ENCODE measurements at places on chromosomes 3 and 15.

GRCh38 chr3:179464323-179465092 lies 13.2 kb upstream of the GNB4 start:
- no peak for DNase-seq

- no peak for DNase-seq
Observed at GRCh38 chr3:114111060-114111770, 54.7 kb downstream of the QTRT2 start.

GRCh38 chr3:100615684-100616083 lies 6.3 kb downstream of the ADGRG7 start:
- no peak for DNase-seq

DNA sequence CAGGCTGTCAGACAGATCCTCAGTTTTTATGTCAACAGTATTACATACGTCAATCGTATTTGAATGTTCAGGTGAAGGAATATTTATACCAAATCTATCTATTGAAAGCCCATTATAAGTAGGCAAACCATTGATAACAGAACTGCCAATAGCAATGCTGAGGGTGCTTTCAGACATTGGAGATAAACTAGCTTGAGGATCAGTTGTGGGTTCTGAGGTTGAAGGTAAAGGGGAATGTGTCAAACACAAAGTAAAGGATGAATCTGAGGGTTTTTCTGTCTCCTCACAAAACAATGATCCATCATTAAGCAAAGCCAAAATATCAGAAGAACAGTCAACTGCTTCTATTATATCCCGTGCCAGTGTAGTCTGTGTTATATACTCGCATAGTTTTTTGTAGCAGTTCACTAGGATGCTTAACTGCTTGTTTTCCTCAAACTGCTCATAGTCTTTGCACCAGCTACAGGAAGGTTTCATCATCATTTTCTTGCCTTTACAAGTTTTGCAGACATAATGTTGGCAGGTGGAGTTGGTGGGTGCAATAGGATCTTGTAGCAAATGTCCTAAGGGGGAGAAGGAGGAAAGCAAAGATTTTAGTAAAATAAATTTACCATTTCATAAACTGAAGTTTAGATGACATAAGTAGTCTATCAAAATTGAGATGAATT lies 43.8 kb downstream of the MSL2 start:
- no peak for DNase-seq

GRCh38 chr15:54681584-54681983 lies 515.2 kb downstream of the RSL24D1 start:
- no peak for DNase-seq

- DNase-seq = no peak
Observed at GRCh38 chr3:158452334-158452733, 118.7 kb upstream of the MLF1 start.

DNA sequence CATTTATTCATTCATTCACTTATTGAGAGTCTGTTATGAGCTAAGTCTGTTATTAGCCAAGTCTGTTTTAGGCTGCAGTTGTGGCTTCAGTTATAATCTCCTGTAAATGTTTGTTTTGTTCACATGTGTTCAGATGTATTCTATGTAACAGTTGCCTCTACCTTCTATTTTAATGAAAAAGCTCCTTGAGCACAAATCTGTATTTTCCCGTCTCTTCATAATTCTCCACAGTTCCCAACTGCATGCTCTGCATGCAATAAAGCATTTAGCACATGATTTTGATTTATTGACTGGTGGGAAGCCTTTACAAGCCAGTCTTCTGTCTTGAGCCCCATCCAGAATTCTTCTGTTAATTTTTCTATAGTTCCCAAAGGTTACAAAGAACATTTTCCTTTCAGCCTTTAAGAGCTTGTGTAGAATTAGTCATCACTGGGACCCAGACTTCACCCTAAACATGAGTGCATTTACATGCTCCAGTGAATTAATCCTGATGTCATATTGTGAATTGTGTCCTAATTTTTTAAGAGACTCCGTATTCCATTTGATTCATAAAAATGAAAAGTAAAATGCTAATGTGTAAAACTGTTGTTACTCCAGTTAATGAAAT lies 122.3 kb upstream of the NR2E3 start:
- DNase-seq = no peak

GRCh38 chr15:83858820-83859505 lies 205.0 kb downstream of the ADAMTSL3 start:
- DNase-seq = no peak

- DNase-seq = no peak
Observed at GRCh38 chr15:48408327-48408726, 77.1 kb downstream of the DUT start.

GRCh38 chr3:100563652-100564211 lies 45.7 kb upstream of the ADGRG7 start:
- DNase-seq = no peak

- DNase-seq = no peak
Observed at GRCh38 chr15:90159213-90159612, 41.9 kb upstream of the SEMA4B start.

- DNase-seq = no peak
Observed at GRCh38 chr15:67463488-67463887, 57.4 kb upstream of the C15orf61 start.

- DNase-seq = no peak
Observed at GRCh38 chr3:7275396-7275795, 414.5 kb downstream of the GRM7 start.

DNA sequence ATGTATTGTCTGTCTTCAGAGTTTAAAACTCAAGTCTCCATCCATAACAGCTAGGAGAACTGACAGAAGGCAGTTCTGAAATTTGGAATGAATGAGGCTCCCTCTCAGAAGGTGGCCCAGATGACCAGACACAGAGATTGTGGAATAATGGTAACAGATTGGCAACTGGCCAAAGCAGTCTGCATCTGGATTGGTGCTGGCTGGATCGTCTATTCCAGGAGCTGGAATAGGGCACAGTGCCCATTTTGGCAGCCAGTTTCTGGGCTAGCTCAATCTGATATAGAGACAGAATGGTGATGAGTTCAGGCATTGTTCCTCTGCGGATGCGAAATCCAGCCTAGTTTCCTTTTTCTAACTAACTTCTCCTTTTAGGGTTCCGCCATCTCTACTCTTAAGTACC lies 851.7 kb downstream of the PDCD6IP start:
- DNase-seq = no peak

DNA sequence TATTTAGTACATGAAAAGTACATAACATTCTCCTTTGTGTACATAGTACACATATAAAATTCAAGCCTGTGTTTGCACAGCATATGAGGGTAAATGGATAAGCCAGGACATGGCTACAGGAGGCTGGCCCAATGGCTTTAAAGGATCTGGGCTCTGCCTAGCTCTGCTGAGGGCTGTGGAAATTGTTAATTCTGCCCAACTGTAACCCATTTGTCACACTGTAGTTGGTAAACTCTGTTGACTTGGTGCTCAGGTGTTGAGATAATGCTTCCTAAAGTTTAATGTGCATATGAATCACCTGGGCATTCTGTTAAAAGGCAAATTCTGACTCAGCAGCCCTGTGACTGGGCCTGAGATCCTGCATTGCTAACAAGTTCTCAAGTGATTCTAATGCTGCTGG lies 196.5 kb upstream of the ZPLD1 start:
- no peak for DNase-seq

DNA sequence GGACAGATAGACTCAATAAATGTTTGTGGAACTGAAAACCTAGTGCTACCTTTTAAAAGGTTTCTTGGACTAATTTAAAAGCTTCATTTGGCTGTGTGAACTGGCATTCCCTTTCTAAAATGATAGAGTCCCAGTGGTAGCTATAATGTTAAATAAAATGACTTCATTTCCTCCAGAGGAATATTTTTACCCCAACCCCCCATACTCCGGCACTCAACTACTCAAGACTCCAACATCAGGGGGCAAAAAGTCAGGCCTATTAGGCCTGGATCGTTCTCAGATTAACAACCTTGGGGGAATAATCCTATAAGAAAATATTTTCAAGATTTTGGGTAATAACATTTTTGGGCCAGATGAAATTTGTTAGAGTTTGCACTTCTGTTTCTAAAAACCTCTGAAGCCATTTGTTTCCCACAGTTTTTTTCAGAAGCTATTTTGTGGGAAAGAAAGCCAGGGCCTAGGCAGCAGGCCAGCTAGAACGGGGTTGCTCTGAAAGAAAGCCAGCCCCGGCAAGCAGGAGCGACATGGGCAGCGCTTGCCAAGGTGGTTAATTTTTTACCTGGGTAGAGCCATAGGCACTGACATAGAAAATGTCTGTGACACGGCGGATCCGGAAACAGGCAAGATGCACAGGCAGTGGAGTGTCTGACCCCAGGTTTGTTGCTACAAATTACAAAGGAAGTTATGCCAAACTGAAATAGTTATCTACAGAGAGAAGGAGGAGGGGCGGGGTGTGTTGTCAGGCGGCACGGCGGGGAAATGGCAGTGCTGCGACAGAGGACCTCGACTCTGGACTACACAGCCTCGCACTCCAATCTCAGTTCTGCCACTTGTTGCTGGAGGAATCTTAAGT lies 84.6 kb downstream of the MAGI1 start:
- no peak for DNase-seq

DNA sequence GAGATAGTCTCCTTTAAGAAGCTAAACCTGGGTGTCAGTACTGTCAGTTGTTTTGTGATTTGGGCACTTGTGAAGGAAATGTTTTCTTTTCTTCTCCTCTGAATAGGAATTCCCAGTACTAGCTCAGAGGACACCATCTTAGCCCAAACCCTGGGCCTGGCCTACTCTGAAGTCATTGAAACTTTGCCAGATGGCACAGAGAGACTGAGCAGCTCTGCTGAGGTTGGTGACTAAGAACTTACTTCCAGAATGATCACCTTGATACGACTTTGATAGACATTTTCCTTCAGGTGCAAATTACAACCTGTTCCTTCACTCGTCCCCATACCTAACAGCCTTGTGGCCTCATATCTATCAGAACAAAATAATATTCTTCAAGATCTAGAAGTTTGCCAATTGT lies 100.2 kb downstream of the LARS2 start:
- no peak for DNase-seq

- no peak for DNase-seq
Observed at GRCh38 chr3:37132334-37132733, 42.0 kb downstream of the LRRFIP2 start.

DNA sequence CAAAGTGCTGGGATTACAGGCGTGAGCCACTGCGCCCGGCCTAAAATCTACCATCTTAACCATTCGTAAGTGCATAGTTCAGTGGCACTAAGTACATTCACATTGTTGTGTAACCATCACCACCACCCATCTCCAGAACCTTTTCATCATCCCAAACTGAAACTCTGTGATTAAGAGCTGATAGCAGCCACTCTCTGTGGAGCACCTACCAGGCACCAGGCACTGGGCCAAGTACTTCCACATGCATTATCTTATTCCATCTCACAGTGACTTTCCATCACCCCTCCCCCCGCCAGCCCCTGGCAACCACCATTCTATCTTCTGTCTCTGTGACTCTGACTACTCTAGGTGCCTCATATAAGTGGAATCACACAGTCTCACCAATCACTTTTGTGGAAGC lies 2.3 kb upstream of the INSYN1 start:
- no peak for DNase-seq

GRCh38 chr3:132637590-132637989 lies 22.0 kb downstream of the ACAD11 start:
- DNase-seq = no peak

DNA sequence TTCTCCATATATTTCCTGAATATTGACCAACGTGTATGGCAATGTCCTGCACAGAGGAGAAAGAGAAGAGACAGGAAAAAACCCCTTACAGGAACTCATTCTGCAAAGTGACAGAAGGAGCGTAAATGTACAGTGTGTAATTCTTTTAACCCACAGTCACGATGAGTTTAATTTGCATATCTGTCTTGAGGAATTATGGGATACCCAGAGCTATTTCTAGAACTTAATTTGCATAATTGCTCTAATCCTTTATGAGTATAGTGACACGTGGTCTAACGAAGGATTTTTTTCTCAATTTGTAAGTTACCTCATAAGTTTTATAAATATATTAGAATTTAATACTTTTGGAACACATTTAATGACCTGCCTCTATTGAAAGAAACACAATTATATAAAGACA lies 9.8 kb downstream of the GPR27 start:
- no peak for DNase-seq

DNA sequence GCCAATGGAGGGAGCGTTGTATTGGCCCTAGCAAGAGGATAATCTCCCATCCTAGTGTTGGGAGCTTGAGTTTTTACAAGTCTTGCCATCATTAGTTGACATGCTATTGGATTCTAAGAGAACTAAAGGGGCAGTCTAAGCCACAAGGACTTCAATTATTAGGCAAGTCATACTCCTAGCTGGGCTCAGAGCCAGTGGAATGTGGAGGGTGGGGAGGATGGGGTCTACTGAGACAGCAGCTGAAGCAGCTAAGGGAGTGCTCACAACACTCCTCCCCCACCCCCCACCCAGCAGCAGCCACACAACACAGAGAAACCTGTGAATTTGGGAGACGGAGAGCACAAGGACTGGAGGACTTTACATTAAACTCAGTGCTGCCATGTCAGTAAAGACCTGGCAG lies 27.9 kb downstream of the FRG2C start:
- no peak for DNase-seq

DNA sequence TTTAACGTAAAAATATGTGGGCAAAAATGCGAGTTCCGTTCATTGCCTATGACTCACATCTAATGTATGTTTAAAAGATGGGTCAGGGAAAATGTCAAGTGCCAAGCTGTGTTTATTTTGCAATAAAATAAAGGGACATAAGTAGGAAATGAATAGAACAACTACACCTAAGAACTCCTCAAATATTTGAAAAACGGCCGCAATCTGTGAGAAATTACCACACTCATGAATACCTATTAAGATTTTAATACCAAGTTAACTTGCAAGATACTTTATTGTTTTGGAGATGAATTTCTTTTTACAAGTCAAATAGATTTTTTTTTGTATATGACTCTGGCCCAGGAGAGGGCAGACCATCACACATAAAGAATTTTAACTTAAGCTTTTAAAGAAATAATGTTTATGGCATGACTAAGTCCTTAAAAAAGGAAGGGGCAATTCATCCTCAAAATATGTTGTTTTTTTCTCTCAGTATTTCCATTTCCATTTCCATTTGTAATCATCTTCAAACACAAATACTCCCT lies 152.7 kb downstream of the SUCNR1 start:
- no peak for DNase-seq

- DNase-seq = no peak
Observed at GRCh38 chr3:13193320-13194284, 120.4 kb upstream of the IQSEC1 start.

- no peak for DNase-seq
Observed at GRCh38 chr15:67823314-67824196, 1.8 kb upstream of the SKOR1 start.

- no peak for DNase-seq
Observed at GRCh38 chr15:80567721-80568157, 127.4 kb upstream of the ABHD17C start.

DNA sequence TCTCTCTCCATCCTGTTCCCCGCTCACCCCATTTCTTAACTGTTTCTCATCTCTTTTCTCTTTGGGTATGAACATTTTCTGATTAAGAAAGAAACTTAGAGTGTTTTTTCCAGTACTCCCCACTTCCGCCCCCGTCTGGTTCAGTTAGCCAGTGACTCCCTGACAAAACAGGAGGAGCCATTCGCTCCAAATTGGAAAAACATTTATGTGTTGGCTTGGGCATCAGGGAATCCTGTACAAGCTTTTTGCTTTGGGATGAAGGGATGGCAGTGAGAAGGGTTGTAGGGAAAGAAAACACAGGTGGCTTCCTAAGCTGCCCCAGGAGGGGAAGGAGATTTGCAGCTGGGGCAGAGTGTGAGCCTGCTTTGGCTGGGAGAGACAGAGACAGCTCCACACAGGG lies 47.0 kb downstream of the BOC start:
- no peak for DNase-seq

- DNase-seq = no peak
Observed at GRCh38 chr3:187000711-187001151, 70.4 kb downstream of the ST6GAL1 start.

GRCh38 chr3:120281261-120281660 lies 3.8 kb downstream of the GPR156 start:
- no peak for DNase-seq
